ENCODE measurements at places on chromosomes 1 and 21.

DNA sequence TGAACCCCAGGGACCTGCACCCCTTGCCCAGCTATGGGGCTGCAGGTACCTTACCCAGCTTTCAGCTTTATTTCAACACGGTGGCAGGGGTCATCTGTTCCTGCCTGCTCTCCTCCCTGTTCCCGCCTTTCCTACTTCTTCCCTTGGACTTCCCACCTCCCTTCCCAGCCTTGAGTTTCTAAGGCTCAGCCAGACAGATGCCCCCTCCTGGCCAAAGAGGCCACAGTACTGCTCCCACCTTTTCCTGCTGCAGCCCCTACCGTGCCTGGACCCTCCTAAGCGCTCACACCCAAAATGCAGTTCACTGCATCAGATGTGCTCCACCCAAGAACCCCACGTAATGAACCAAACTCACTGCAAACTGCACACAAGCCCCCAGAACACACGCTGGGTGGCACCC is 7.7 kb downstream of the NOC2L start:
- no peak for DNase-seq

- DNase-seq, result no peak
These were observed 974.8 kb downstream of the ADGRL2 start for GRCh38 chr1:82775406-82776000.

- DNase-seq, result no peak
These were observed 4.4 kb upstream of the PRRX1 start for GRCh38 chr1:170659399-170660035.

GRCh38 chr1:31592132-31592531 is 15.8 kb downstream of the TINAGL1 start:
- no peak for DNase-seq

- DNase-seq, result no peak
These were observed 165.9 kb downstream of the ADGRL4 start for GRCh38 chr1:78840453-78841271.

- no peak for DNase-seq
These were observed 64.5 kb upstream of the PLPPR5 start for GRCh38 chr1:99069146-99069545.
